ENCODE measurements at places on chromosomes 3 and 15. TPM values are rescaled to one million over a fixed set of nuclear protein-coding genes. Genes with fewer than 3 reads are reported as not detected.
A peak's percentile ranks its signal among the peaks of the same experiment; 100 is the strongest.

GRCh38 chr3:57852896-57853295 lies 96.8 kb downstream of the SLMAP start:
- peak; percentile 26 for DNase-seq

The SNURF gene
- total RNA-seq = 4.6 TPM

DNA sequence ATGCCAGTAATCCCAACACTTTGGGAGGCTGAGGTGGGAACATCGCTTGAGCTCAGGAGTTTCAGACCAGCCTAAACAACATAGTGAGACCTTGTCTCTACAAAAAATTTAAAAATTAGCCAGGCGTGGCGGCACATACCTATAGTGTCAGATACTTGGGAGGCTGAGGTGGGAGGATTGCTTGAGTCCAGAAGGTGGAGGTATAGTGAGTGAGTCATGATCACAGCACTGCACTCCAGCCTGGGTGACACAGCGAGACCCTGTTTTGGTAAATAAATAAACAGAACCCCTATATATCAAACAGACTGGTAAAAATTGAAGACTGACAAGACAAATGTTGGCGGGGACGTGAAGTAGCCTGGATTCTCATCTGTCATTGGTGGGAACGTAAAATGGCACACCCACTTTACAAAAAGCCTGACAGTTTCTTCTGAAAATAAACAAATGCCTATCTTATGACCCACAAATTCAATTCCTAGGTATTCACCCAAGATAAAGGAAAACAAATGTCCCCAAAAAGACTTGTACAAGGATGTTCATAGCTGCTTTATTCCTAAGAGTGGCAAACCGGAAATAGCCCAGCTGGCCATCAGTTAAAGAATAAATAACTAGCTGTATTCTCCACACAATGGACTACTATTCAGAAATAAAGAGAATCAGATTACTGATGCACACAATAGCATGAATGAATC lies 47.0 kb upstream of the GK5 start:
- no peak for DNase-seq

- DNase-seq = peak; percentile 18
Measured at GRCh38 chr3:108219336-108219735, 2.9 kb downstream of the IFT57 start.

- DNase-seq = no peak
Measured at GRCh38 chr3:185517387-185518130, 18.7 kb upstream of the TMEM41A start.

The LHFPL4 gene
- not detected for total RNA-seq

The SLC2A2 gene
- not detected for total RNA-seq
